ENCODE measurements at places on chromosomes 6 and 20.

- DNase-seq = no peak
Measured at GRCh38 chr6:35477028-35477427, 8.8 kb downstream of the RPL10A start.

DNA sequence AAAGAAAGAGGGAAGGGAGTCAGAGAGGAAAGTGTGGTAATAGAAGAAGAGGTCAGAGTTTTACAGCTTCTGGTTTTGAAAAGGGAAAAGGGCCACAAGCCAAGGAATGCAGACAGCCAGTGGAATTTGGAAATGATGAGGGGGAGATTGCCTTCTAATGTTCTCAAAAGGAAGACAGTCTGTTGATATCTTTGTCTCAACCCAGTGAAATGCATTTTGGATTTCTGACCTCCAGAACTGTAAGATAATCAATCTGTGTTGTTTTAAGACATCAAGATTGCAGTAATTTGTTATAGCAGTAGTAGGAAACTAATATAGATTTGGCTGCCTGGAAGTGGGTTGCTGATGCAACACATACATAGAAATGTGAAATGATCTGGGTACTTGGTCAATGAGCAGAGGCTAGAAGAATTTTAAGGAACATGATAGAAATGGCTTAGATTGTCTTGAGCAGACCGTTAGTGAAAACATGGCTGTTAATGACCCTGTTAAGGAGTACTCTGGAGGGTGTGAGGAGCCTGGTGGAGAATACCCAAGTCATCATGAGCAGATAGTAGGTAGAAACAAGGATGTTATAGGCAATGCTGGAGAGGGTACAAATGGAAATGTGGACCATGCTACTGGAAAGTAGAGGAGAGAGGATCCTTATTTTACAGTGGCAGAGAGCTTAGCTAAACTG, 255.8 kb upstream of the RAB32 start:
- DNase-seq = no peak

DNA sequence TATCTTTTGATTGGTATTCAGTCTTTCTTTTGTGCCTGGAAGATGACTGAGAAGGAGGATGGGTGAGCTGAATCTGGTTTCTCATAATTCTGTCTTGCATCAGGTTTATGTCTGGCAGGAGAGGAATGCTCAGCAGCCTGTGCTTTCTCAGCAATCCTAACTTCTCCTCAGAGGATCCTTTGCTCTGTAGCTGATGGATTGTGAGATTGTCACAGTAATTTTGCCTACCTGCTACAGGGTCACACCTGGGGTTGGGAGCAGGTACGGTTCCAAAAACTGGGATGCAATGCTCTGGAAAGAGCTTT, 2.1 kb upstream of the HS3ST5 start:
- DNase-seq = no peak

DNA sequence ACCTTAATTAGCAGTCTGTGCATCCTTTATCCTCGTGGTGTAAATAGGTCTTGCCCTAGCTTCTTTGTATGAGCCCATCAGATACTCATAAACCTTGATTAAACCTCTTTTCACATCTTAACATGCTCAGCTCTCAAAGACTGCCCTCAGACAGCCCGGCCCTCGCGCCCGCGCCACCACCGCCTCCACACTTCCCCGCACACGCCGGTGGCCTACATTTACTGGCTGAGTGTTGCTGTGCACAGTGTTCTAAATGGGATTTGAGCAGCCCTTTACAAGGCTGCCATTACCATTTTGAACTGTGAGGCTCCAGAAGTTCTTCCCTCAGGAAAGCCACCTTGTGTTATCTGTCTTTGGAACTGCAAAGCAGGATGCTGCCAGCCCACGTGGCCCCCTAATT, 63.0 kb upstream of the INSM1 start:
- no peak for DNase-seq

DNA sequence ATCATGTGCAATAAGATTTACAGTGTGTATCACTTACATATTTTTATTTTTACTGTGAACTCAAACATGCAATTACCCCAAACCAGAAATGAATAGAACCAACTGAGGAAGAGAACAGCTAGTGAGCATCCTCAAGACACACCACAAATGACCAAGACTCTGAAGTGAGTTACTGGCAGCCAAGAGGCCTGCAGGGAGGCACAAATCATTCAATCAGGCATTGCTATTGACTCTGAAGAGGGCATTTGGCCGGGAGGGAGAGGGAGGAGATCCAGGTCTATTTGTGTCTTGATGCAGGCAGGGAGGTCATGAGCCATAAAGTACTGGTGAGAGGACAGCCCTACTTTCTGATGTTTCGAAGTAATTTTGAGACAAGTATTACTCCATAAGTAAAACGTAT, 257.7 kb downstream of the BCKDHB start:
- no peak for DNase-seq
